ENCODE measurements at places on chromosomes 2 and 18.

DNA sequence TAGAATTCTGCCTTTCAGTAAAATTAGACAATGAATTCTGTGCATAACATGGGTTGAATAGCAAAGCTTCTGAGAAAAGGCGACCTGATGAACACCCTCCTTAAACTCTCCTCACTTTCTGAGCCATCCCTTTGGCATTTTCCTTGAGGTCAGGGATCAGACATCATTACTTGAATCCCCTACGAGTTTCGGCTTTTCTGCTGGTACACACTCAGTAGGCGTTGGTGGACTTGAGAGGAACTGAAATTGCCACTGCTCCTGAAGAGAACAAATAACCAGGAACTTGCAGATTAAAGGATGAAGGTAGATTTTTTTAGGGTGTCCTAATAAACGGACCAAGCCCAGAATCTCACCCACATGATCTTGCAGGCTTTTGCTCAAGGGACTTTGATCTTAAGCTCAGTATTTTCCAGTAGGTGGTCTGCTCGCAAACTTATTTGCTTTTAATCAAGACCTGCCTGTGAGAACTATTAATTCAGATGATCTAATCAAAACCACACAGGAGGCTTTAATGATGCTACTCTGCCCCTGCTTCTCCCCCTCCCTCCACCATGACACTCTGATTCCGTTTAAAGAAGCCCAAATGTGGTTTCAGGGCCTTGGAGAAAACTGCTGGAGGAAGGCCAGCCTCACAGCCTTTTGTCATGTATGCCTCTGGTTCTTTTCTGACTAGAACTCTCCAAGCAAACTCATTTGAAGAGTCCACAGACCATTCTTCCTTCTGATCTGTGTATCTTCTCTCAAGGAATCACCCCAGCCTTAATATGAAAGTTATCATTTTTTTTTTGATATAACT is 124.9 kb downstream of the PRKCE start:
- DNase-seq = no peak

DNA sequence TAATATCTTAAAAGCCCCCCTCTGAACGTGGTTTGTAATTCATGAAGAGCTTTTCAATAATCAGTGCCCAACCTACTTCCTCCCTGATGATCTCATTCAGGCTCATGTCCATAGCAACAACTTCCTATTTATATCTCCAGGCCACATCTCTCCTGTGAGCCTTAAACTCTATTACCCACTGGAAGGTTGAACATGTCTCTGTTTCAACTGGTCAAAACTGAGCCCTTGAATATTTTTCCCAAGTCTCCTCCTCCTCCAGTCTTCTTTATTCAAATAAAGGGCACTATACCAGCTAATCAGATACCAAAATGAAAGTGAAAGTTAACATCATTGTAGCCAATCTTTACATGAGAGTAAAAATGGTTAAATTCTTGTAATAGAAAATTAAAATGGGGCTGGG is 63.7 kb upstream of the ITGA4 start:
- DNase-seq = no peak

- no peak for DNase-seq
These were observed 74.6 kb downstream of the AFF3 start for GRCh38 chr2:100067784-100068183.

DNA sequence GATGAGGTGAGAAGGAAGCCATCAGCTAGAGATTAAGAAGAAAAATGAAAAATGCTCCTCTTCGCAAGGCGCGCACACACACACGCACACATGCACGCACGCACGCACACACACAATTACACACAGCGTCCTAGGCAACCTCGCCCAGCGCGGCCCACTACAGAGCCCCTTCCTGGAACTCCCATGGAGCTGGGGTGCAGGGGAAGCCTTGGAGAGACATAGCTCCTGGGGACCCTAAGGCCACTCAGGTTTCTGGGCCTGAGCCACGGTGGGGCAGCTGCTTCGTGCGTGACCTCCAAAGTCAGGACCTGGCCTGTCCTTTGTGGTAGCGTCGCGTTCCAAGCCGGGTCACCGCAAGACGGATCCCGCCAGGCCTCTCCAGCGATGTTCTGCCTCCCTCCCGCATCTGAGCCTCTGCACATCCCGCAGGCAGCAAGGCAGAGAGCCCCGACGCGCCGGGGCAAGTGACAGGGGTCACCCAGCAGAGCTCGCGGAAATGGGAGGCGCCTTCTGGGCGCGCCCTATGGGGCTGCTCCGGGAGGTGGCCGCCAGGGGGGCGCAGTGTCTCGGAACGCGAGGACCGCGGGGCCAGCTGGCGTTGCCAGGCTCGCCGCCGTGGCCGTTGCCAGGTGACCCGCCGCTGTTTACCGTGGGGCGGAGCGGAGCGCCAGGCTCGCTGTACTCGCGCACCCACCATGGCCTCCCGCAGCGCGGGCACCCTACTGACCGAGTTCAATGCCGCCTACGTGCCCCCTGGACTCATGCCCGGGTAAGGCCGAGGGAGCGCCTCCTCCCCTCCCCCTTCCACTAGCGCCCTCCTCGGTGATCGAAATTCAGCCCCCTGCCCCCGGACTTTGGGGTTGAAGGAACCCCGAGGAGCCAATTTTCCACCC is 79.0 kb downstream of the CIB4 start:
- DNase-seq = no peak

DNA sequence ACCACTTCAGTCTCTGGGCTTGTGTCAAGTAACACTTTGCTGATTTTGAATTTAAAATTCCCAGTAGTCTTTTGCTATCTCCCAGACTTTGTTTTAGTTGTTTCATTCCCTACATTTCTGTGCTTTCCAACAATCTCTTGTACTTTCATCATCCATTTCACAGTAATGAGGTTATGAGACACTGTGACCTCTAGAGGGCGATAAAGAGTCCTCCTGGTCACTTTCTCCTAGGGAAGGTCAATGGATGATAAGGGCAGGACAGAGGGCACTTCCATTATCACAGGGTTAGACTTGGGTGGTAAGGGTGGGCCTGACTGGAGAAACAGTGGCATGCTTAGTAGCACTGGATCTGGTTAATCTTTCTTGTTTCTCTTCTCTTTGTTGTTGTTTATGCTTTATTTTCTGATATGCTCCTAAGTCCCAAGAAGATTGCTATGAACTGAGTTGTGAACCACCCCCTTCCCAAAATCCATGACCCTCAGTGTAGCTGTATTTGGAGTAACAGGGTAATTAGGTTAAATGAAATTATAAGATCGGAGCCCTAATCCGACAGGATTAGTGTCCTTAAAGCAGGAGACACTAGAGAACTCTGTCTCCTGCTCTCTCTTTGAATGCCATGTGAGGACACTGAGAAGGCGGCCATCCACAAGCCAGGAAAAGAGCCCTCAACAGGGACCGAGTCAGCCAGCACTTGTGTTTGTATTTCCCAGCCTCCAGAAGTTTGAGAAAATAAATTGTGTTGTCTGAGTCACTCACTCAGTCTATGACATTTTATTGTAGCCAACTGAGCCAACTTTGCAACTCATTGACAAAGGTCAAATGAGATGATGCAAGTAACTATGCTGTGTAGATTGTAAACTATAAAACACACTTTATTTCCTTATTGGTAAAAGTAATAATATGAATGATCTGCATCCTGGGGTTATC is 779.2 kb downstream of the CNTNAP5 start:
- DNase-seq = no peak

DNA sequence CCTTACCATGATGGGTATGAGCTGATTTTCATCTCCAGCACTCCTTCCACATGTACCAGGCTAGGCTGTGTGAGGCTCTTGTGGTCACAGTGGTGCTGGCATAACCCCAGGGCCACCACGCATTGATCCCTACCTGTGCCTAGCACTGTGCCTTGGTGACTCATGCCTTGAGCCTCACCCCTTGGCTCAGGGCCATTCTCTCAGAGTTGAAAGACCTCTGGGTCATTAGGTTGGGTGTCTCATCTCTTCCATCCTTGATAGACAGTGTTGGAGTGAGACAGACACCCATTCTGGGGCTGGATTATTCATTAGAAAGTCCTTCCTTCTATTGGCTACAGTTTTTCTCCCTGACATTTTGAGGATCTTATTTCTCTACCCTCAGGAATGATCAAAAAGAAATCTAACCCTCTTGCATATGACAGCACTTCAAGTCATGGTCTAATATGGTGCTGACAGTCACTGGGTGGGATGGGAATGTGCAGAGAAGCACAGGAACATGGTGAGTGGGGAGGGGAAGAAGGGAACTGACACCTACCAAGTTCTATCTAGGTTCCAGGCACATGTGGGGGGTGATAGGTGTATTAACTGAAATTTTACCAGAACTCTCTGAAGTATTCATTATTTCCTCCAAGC is 41.3 kb downstream of the DYSF start:
- DNase-seq = no peak

GRCh38 chr2:86790134-86790675 is 508 bp downstream of the CD8A start:
- no peak for DNase-seq

GRCh38 chr2:9547262-9547991 is 8.2 kb downstream of the ADAM17 start:
- no peak for DNase-seq

DNA sequence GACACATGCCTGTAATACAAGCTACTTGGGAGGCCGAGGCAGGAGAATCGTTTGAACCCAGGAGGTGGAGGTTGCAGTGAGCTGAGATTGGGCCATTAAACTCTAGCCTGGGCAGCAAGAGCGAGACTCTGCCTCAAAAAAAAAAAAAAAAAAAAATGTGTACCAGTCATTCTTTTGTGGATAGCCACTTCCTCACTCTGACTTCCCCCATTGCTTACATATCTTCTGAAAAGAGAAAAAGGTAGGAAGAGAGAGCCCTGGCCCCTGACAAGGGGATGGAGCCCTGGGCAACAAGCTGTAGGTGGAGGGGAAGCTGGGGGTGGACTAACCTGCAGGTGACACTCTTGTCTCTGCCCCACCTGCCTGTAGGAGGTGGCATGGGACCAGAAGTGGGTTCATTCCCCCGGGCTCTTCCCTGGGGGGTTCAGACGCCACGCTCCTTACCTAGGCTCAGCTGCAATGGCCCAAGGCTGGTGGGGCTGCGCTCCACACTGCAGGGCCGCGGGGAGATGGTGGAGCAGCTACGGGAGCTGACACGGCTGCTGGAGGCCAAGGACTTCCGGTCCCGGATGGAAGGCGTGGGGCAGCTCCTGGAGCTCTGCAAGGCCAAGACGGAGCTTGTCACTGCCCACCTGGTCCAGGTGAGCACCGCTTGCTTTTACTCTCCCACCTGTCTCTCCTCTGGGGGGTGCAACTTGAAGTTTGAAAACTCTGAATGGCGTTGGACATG is 39.1 kb downstream of the PCARE start:
- no peak for DNase-seq

DNA sequence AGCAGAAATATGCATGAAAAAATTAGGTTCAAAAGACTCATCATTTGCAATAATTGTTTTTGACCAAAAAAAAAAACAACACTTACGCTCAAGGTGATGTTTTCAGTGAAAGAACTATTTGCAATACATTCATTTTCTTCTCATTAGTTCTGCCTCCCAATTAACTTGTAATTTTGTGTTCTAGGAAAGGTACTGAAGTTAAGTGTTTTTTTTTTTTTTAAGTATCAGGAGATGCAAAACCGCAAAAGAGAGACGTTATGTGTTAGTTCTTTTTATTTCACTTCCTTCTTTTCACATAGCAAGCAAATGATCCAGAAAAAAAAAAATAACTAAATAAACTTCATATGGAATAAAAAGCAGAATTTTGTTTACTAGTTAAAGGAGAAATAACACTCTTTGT is 735.2 kb upstream of the GCFC2 start:
- DNase-seq = no peak

GRCh38 chr2:109147405-109147804 is 18.4 kb downstream of the SH3RF3 start:
- DNase-seq = no peak

DNA sequence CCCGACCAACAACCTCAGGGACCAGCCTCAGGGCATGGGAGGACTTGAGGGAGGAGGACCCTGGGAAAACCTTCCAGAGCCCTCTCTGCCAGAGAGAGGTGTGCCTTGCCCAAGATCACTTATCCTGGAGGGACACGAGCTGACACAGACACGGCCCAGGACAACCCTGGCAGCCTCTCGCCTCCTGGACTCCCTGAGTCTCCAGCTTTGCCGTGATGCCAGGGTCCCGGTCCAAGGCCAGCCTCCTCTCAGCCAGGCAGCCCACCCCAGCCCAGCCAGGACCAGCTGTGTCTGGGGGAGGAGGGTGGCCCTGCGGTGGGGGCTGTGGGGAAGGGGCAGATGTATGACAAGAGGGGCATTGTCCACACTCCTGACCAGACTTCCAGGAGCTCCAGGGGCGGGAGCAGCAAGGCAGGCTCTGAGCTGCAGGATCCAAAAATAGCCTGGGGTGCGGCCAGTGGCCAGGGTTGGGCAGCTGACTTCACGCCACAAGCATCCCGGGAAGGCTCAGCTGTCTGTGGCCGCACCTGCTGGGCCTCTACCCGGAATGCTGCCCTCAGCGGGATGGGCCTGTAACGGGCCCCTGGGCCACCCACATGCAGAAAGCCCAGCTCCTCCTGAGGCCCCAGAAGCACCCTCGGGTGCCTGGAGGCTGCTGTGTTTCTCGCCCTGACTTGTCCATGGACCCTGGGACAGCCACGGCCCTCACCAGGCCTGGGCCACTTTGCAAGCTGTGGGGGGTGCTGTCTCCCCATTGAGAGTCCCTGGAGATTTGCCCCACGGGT is 65.5 kb upstream of the GPC1 start:
- no peak for DNase-seq

GRCh38 chr2:125867908-125868307 is 788.0 kb upstream of the GYPC start:
- no peak for DNase-seq

DNA sequence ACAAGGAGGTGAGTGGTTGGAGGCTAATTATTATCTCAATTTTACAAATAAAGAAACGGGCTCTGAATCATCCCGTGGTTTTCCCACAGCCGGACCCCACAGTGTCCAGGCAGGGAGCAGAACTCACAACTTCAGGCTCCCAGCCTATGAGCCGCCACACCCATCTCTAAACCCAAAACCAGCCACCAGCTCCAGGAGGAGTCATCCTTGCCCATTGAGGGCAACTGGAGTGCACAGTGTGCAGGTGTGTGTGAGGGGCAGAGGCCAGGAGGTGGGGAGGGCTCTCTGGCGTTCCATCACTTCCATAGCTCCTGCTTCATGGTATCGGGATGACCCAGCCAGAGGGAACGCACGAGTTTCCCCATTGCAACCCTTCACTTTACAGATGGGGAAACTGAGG is 144.5 kb downstream of the CYP26B1 start:
- DNase-seq = no peak

GRCh38 chr2:69054431-69054830 is 41.5 kb downstream of the ANTXR1 start:
- no peak for DNase-seq

DNA sequence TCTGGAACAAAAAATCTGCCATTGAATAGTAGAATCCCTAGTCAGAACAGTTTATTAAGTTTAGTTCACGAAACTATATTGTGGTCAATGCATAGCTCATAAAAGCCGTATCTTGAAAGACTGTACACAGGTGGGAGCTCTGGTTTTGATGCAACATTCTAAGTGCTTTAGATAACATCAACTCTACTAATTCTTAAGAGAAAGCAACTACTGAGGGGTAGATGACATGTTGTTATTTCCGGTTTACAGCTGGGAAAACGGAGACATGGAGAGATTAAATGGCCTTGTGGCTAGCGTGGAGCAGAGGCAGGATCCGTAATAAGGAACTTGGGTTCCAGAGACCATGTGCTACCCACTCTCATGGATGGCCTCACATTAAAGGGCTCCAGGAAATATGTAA is 4.2 kb upstream of the ITGA6 start:
- no peak for DNase-seq
